PC-3 (cell line): ENCODE measurements at places on chromosomes 16 and 17. TPM values are rescaled to one million over a fixed set of nuclear protein-coding genes. Genes with fewer than 3 reads are reported as not detected.

IRF8 gene
- total RNA-seq = not detected in 2 replicates

GRCh38 chr16:4383591-4384444 is 12.2 kb downstream of the VASN start:
- H3K4me1 ChIP-seq = no peaks in the 10 kb centered on the region
- H3K4me3 ChIP-seq = no peak overlapping the region
- no peaks in the 10 kb centered on the region for H3K27me3 ChIP-seq
- no peak for DNase-seq

SLC12A3 gene
- total RNA-seq = not detected in 2 replicates

DNA sequence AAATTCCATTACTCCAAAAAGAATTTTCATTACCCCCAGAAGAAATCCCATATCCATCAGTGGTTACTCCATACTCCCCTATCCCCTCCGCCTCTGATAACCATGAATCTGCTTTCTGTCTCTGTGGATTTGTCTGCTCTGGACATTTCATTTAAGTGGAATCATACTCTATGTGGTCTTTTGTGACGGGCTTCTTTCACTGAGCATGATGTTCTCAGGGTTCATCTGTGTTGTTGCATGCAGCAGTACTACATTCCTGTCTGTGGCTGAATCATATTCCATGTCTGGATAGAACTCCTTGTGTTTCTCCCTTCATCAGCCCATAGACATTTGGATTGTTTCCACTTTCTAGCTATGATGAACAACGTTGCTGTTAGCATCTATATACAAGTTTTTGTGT is 59.5 kb upstream of the IRX3 start:
- H3K36me3 ChIP-seq = no peaks in the 10 kb centered on the region
- no peaks in the 10 kb centered on the region; the same call in 1 of the 2 replicates for H3K27me3 ChIP-seq
- H3K27ac ChIP-seq = no peak overlapping the region
- no peaks in the 10 kb centered on the region for H3K4me1 ChIP-seq

- DNase-seq = peak; percentile 32
- H3K4me3 ChIP-seq = 0 out of 2 replicates have a peak overlapping the region, but pooled peaks have one; percentile 3
- H3K4me1 ChIP-seq = peaks cover 82% of the 10 kb centered on the region
- H3K27me3 ChIP-seq = no peaks in the 10 kb centered on the region
- H3K27ac ChIP-seq = no peak overlapping the region
Measured at GRCh38 chr17:64499805-64500486, 3.1 kb upstream of the POLG2 start.

GRAPL gene
- total RNA-seq = not detected in 2 replicates

RNU2-1 gene
- not detected in 2 replicates for total RNA-seq

GRCh38 chr17:64218066-64218465 is 45.0 kb downstream of the TEX2 start:
- peaks cover 6% of the 10 kb centered on the region for H3K4me1 ChIP-seq
- no peak for DNase-seq
- H3K36me3 ChIP-seq = peaks cover 7% of the 10 kb centered on the region
- H3K27ac ChIP-seq = no peak overlapping the region

DNA sequence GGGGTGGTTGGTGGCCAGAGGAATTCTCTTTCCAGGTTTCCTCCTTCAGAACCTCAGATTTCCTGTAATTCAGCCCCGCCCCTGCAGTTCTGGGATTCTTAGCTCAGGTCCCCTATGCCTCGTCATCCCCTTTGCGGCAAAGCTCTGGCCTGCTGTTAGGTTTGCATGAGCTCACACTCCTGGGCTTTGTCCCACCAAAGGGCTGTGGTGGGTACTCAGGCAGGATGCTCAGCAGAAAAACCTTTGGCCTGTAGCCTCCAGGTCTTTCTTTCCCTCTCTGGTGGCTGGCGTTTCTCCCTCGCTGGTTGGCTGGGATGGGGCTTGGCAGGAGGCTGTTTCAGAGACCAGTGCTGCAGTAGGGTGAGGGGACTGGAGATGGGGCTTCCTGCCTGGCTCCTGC is 9.6 kb upstream of the PLEKHG4 start:
- no peaks in the 10 kb centered on the region for H3K27me3 ChIP-seq
- no peak for DNase-seq
- H3K4me3 ChIP-seq = no peak overlapping the region
- H3K4me1 ChIP-seq = peaks cover 6% of the 10 kb centered on the region; the same call in 1 of the 2 replicates
- H3K36me3 ChIP-seq = no peaks in the 10 kb centered on the region

DNA sequence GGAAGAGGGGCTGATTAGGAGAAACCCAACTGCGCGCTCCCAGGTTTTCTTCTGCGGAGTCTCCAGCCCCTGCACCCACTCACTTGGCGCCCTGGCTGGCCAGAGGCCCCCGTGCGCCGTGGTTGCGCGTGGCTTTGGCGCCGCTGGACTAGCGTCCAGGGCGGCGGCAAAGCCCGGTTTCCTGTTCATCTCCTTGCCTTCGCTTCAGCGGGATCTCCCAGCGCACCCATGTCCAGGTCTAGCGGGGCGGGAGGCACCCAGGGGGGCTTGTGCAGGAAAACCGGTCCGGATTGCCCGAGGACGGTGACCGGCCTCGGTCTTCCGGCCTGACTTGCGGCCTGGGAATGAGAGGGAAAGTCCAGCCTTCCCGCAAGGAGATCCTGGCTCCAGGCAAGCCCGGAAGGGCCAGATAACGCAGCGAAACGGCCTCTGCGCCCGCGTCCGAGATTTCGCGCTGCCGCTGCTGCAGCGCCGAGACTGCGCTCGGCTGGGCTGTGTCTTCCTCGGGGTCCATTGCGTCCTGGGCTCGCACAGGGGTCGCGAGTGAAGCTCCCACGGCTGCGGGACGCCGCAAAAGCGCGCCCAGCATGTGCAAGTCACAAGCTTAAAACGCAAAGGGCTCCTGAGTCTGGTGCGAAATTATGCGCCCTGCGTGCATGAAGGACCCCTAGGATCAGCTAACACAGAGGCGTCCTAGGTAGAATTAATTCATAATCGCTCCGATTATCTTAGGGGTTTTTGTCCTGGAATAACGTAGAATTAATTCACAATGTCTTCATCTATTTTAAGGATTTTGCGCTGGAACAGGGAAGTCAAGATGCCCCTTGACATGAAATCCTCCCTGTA is 5.7 kb downstream of the FOXF1 start:
- H3K4me3 ChIP-seq = no peak overlapping the region
- H3K27ac ChIP-seq = no peak overlapping the region
- peaks cover 53% of the 10 kb centered on the region for H3K27me3 ChIP-seq
- DNase-seq = no peak

EXOC7 gene
- total RNA-seq = 153 and 173 TPM in 2 replicates

- DNase-seq = no peak
- no peaks in the 10 kb centered on the region for H3K4me1 ChIP-seq
- H3K27ac ChIP-seq = no peak overlapping the region
- no peaks in the 10 kb centered on the region for H3K27me3 ChIP-seq
- no peak overlapping the region for H3K4me3 ChIP-seq
Measured at GRCh38 chr16:11729787-11730186, 12.9 kb downstream of the TXNDC11 start.

- no peaks in the 10 kb centered on the region for H3K27me3 ChIP-seq
- no peaks in the 10 kb centered on the region for H3K4me1 ChIP-seq
- no peaks in the 10 kb centered on the region for H3K36me3 ChIP-seq
- no peak overlapping the region for H3K4me3 ChIP-seq
Measured at GRCh38 chr16:1188432-1189189, 35.7 kb downstream of the CACNA1H start.

ACSM5 gene
- not detected in 2 replicates for total RNA-seq

PTX4 gene
- total RNA-seq = 0.22 and 0.40 TPM in 2 replicates

- H3K4me1 ChIP-seq = peaks cover 37% of the 10 kb centered on the region
- H3K27me3 ChIP-seq = no peaks in the 10 kb centered on the region
- DNase-seq = peak; percentile 12
- H3K4me3 ChIP-seq = no peak overlapping the region
- peak overlapping the region; percentile 7; the same call in 1 of the 2 replicates for H3K27ac ChIP-seq
Measured at GRCh38 chr16:70430667-70431536, 8.0 kb downstream of the ST3GAL2 start.

MT2A gene
- total RNA-seq = 683 and 758 TPM in 2 replicates

- no peak for DNase-seq
- H3K27ac ChIP-seq = no peak overlapping the region
- H3K4me1 ChIP-seq = no peaks in the 10 kb centered on the region
- H3K36me3 ChIP-seq = no peaks in the 10 kb centered on the region
- no peak overlapping the region for H3K4me3 ChIP-seq
Measured at GRCh38 chr17:35486920-35487732, 38.6 kb upstream of the SLFN13 start.

- H3K27ac ChIP-seq = no peak overlapping the region
- DNase-seq = peak; percentile 74
- H3K27me3 ChIP-seq = no peaks in the 10 kb centered on the region
- no peak overlapping the region for H3K4me3 ChIP-seq
- H3K36me3 ChIP-seq = no peaks in the 10 kb centered on the region
Measured at GRCh38 chr16:64339052-64339770, 782.7 kb downstream of the CDH11 start.

SLFN11 gene
- total RNA-seq = 7.5 and 13.9 TPM in 2 replicates

SEBOX gene
- not detected in 2 replicates for total RNA-seq

DNA sequence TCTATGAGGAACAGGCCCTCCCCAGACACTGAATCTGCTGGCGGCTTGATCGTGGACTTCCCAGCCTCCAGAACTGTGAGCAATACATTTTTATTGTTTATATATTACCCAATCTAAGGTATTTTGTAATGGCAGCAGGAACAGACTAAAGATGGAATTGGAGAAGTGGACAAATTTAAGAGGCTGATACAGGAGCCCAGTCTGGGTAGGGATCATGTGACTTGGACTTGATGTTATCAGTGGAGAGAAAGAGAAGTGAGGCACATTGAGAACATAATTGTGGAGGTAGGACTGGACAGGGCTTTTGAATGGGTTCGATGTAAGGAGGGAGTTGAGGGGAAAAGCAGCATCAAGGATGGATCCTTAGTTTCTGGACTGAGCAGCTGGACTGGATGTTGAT is 93.8 kb downstream of the USP31 start:
- DNase-seq = no peak
- peaks cover 9% of the 10 kb centered on the region for H3K27me3 ChIP-seq
- H3K27ac ChIP-seq = no peak overlapping the region
- no peaks in the 10 kb centered on the region for H3K4me1 ChIP-seq
- no peaks in the 10 kb centered on the region for H3K36me3 ChIP-seq

DNA sequence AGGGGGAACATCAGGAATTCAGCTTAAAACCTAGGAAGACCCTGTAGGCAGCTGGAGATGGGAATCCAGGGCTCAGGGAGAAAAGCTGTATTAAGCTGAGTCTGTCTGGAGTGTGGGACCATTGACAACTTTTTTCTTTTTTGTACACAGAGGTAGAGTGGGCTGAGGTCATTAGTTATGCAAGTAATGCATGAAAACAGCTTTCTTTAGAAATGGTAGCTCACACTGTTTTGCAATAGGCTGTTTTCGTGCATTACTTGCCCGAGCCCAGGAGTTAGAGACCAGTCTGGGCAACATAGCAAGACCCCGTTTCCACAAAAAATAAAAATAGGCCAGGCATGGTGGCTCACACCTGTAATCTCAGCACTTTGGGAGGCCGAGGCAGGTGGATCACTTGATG is 46.5 kb downstream of the KATNIP start:
- DNase-seq = no peak
- H3K27me3 ChIP-seq = no peaks in the 10 kb centered on the region
- H3K4me3 ChIP-seq = no peak overlapping the region
- no peaks in the 10 kb centered on the region for H3K36me3 ChIP-seq

DNA sequence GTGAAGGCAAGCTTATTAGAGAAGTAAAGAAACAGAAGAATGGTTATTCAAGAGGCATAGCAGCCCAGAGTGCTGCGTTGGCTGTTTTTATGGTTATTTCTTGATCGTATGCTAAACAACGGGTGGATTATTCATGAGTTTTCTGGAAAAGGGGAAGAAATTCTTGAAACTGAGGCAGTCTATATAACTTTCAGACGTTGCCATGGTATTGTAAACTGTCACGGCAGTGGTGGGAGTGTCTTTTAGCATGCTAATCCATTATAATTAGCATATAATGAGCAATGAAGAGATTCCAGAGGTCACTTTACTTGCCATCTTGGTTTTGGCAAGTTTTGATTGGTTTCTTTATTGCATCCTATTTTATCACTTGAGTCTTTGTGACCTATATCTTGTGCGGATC is 17.4 kb upstream of the MILR1 start:
- H3K27ac ChIP-seq = no peak overlapping the region
- no peak for DNase-seq
- H3K36me3 ChIP-seq = peaks cover 11% of the 10 kb centered on the region; the same call in 1 of the 2 replicates
- H3K4me1 ChIP-seq = no peaks in the 10 kb centered on the region
- H3K4me3 ChIP-seq = no peak overlapping the region

SMIM36 gene
- total RNA-seq = not detected in 2 replicates

CCL4L2 gene
- not detected in 2 replicates for total RNA-seq
